ENCODE measurements at places on chromosomes 2 and 18.

DNA sequence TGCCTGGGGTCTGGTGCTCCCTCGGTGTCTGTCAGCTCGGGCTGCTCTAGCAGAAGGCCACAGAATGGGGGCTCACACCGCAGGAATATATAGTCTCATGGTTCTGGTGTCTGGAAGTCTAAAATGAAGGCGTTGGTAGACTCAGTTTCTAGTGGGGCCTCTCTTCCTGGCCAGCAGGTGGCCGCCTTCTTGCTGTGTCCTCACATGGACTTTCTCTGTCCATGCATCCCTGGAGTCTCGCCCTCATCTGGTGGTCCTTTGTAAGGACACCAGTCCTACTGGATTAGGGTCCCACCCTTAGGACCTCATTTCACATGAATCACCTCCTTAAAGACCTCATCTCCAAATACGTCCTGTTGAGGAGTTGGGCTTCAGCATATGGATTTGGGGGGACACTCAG, 65.7 kb downstream of the RRM2 start:
- DNase-seq: peak; percentile 22

DNA sequence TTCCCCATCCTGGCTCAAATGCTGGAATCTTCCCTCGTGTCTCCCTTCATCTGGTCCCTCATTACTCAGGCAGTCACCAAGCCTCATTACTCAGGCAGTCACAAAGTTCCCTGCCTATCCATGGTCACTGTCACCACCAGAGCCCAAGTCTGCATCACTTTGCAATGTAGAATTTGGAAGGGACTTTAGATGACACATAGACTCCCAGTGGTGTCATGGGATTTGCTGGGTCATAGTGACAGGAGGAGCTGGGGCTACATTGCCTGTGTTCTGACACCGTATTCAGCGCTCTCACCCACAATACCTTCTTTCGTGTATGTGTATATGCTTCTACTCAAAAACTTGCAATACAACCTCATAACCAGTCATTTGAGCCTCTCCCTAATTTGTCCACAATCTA, 2.1 kb upstream of the EMILIN1 start:
- peak; percentile 45 for DNase-seq

GRCh38 chr2:200962811-200963123, 693 bp downstream of the ORC2 start:
- DNase-seq: peak; percentile 88

GRCh38 chr2:101983486-101983885, 8.3 kb upstream of the IL1R2 start:
- no peak for DNase-seq

GRCh38 chr2:37389989-37390765, 45.7 kb downstream of the QPCT start:
- DNase-seq: no peak

All from erythroblast (primary cell).